NCI-H748 treated with DMSO at 0.1 percent for 48 hours (cell line): ENCODE measurements at places on chromosomes 1 and 21.

- no peak for DNase-seq
Measured at GRCh38 chr1:84857906-84858305, 35.1 kb downstream of the LPAR3 start.

GRCh38 chr1:41046347-41046775, 24.8 kb upstream of the SLFNL1 start:
- no peak for DNase-seq

GRCh38 chr21:25573409-25574206, 33.7 kb downstream of the MRPL39 start:
- no peak for DNase-seq

DNA sequence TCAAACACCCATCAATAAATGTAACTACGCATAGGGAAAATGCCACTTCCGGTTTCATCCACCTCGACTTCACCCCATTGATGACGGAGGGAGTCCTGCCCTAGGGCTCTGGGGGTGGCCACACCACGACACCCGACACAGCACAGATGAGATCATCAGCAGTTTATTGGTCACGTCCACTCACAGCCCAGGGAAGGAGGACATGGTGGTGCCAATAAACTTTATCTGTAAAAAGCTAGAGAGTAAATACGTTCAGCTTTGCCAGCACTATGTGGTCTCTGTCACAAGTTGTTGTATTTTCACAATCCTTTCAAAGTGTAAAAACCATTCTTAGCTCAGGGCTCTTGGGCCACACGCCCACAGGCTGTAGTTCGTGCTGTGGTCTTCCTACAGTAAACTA, 16.3 kb downstream of the SETD4 start:
- no peak for DNase-seq

- peak; percentile 41 for DNase-seq
Measured at GRCh38 chr1:109263597-109264378, 14.4 kb downstream of the CELSR2 start.

DNA sequence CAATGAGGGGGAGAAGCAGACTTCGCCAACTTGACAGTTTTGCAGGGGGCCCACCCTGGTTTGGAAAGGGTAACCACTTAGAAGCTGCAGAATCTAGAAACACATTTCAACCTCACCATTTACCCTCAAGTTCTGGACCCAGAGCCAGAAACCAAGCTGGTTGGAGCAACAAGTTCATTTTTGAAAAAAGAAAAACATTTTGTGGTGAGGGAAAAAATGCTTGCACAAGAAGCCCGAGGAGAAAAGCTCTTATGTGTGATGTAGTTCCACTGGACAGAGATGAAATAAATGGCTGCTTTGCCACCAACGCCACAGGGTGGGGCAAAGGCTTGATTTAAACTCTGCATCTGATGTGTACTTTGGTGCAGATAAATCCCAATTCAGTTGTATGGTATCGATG, 10.6 kb upstream of the NGF start:
- no peak for DNase-seq

GRCh38 chr1:81174052-81174451, 626.7 kb upstream of the ADGRL2 start:
- no peak for DNase-seq

- DNase-seq, result no peak
Measured at GRCh38 chr1:213905344-213905743, 82.4 kb upstream of the PROX1 start.

DNA sequence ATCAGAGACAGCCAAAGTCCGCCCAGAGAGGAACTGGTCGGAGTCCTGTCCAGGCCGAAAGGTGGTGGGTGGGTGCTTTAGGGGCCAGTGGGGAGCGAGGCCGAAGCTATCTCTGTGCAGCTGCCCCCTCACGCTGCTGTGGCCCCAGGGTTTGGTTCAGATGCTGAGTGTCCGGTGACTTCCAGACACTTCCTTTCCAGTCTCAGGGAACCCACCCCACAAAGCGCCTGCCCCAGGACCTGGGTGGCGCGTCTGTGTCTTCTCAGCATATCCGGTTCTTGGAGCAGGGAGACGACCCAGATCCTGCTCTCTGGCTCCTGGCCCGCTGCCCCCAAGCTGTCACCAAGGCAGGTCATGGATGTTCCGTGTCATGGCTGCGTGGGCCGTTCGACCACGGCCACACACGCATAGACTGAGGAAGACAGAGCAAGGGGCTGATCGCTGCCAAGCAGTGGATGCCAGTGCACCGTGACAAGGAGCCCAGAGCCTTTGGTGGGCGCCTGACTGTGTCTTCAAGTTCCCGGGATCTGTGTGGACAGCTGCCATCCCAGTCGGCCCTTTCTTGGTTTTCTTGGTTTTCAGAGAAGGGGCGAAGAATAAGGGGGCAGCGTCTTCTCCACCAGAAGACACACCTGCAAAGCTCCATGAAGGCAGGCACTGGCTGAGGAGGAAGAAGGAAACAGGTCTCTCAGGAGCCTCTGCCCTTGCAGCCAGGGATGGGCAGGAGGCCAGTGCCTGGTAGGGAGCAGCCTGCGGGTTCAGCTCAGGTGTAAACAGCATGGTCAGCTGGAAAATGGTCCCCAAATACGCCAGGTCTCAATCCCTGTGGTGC, 22.9 kb upstream of the COL18A1 start:
- DNase-seq, result no peak

- DNase-seq, result no peak
Measured at GRCh38 chr1:54931275-54931840, 44.4 kb upstream of the DHCR24 start.

DNA sequence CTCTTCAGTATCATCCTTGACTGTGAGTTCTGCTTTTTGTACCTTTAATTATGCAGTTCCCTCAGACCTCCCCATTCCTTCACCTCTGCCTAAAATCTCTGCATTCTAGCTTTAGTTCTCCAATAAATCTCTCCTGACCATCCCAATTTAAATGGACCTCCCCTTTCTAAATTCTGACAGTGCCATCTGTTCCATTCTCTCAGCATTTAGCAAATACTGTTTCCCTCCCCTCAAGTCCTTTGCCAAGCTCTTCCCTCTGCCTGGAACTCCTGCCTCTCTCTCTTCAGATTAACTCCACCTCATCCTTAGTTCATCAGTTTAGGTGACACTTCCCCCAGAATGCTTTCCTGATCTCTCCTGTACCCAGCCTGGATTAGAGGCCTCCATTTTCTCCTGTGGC, 54.0 kb upstream of the JUN start:
- DNase-seq, result no peak

DNA sequence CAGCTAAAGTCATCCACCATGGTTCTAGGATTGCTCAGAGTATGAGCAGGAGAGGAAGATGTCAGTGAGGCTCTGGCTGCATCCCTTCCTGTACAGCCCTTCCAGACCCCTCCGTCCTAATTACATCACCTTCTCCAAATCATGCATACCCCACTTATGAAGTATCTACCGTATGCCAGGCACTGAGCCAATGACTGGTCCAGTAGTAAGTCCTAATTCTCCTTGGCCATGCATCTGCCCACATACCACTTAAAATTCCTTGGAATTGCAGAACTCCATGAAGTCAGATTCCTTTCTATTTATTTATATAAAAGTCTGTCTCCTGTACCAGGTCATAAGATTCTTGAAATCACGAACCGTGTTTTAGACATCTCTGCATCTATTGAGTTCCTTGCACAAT, 106.1 kb downstream of the SEC16B start:
- no peak for DNase-seq

DNA sequence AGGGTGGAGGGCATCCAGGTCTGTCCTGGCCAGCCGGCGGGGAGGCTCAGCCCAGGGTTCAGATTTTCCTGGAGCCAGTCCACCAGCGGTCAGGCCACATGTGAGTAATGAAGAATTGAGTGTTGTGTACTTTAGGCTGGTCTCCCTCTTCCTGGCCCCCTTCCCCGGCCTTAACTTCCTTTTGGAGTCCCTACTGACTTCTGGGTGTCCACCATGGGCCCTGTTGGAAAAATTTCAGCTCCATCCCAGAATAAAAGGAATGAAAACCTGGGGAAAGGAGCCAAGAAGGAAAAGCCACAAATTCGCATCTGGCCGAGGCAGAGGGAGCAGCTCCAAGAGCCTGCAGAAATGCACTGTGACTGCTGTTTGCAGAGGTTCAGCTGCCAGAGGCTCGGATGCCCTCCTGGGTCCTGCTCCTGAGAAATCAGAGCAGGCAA, 35.5 kb upstream of the HHAT start:
- DNase-seq, result no peak

DNA sequence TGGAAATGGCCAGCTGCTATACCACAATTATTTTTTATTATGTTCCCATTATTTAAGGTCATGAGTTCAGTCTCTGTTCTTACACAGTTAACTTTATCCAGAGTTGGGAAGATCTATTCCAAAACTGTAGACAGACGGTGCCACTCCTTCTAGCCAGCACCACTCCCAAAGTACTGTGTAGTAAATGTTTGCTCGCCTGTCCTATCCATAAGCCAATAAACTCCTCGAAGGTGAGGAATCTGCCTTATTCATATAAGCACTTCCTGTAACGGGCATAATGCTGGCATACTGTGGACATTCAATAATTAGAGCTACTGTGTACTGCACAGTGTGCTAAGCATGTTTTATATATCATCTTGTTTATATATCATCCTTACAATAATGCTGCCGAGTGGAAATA, 26.1 kb upstream of the STMN1 start:
- DNase-seq, result no peak

DNA sequence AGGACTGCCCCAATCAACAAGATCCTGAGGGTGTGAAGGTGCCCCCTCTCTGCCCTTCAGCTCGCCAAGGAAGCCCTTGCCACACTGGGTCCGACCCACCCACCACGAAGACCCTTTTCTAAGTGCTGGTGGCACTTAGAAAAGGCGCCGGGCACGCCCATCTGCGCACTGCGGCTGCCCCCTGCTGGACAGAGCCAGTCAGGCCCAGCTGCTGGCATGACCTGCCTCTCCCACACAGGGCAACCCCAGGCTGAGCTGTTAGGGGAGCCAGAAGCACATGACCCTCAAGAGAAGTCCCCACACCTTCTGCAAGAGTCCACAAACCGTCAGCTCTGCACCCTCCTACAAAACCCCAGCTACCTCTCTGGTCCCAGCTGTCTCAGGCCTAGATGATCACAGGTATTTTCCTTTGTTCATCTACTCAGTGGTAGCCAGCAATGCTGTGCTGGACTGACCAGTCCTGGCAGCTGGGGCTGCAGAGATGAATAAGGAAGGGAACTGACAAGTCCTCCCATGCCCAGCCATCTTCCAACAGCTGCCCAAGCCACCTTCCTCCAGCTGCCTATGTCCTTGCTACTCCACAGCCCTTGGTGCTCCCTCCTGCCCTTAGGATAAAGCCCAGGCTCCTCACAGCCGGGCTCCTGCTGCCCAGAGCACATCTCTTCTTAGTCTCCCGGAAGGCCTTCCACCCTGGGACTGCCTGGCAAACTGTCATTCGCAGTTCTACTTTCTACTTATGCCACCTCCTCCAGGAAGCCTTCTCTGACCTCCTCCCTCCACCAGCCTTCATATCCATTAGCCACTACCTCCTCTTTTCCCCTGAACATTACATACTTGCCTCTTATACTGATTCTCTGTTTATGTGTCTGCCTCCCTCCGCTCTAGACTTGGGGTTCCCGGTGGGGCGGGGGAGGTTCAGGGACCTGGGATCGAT, 39.8 kb upstream of the ZC3H12A start:
- DNase-seq, result no peak

GRCh38 chr1:182570611-182570970, 18.5 kb downstream of the RNASEL start:
- no peak for DNase-seq

- DNase-seq, result no peak
Measured at GRCh38 chr1:3685222-3685621, 32.9 kb downstream of the TP73 start.

GRCh38 chr1:46086576-46086975, 45.9 kb downstream of the PIK3R3 start:
- DNase-seq, result no peak

DNA sequence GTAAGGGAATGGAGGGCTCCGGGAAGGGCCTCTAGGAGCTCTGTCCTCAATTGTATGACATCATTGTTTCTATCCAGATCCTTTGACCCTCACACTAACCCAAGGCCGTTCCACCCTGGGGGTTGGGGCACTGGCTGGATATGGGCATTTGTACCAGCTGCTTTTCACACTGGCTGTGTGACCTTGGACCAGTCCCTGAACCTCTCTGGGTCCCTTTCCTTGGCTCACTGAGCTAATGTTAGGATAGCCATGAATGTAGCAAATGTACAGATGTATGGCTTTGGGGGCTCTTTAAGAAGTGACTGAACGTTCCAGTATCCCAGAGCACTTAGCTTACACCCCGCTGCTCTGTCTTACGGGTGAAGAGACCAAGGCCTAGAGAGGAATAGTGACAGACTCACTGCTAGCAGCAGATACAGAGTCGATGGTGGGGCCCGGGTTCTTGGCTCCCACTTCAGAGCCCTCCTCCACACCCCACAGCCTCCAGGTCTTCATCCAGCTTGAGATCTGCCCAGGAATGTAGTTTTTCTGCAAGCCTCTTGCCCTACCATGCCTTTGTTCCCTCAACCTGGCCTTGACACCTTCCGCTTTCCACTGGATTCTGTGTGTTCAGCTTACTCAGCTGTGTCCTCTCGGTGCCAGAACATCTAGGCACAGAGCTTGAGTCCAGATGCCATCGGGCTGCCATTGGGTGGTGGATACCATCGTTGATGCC, 14.6 kb upstream of the UBL4B start:
- no peak for DNase-seq

DNA sequence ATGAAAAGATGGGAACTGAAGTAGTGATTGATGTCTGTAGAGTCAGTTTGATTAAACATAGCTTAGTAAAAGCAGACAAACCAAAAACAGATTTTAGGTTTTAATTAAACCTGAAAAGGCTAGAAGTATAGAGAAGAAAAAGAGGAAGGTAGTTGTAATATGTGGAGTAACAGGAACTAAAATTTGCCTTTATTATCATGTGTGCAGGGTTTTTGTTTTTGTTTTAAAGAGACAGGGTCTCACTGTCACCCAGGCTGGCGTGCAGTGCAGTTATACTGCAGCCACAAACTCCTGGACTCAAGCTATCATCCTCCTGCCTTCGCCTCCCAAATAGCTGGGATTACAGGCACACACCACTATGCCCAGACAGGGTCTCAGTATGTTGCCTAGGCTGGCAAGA, 6.0 kb downstream of the TOR1AIP1 start:
- no peak for DNase-seq

GRCh38 chr1:163562355-163562754, 240.6 kb downstream of the NUF2 start:
- DNase-seq, result no peak
